Right atrium auricular region (tissue), 2 donors: ENCODE measurements at places on chromosomes 5 and 9.
A peak's percentile ranks its signal among the peaks of the same experiment; 100 is the strongest.

GRCh38 chr9:123686829-123687192 is 243.1 kb downstream of the DENND1A start:
- no peak overlapping the region for H3K4me3 ChIP-seq
- no peaks in the 10 kb centered on the region for H3K36me3 ChIP-seq
- no peak for DNase-seq
- no peaks in the 10 kb centered on the region for H3K27me3 ChIP-seq

DNA sequence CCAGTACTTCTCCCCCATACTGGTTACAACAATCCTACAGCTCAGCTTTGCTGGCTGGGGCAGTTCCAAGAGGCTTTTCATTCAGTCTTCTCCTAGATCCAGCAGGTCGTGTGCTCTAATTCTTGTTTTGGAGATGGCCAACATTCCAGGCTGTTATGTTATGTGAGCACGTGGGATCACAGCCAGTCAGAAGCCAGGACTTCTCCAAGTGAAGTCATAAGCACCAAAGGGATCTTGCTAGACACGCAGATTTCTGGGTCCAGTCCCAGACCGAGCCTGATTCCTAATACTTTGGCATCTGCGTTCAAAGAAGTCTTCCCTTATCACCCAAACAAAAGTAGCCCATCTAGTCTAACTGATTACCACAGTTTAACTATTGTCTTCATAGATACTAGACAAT is 1.4 kb upstream of the LARP1 start:
- H3K27me3 ChIP-seq: no peaks in the 10 kb centered on the region
- H3K4me3 ChIP-seq: no peak overlapping the region
- no peaks in the 10 kb centered on the region for H3K36me3 ChIP-seq
- peak; percentile 90 for DNase-seq
- peak overlapping the region; percentile 100 for H3K27ac ChIP-seq
- peaks cover 2% of the 10 kb centered on the region for H3K4me1 ChIP-seq

GRCh38 chr5:38410304-38410990 is 146.0 kb downstream of the LIFR start:
- H3K4me3 ChIP-seq: no peak overlapping the region
- DNase-seq: no peak
- H3K27ac ChIP-seq: no peak overlapping the region
- no peaks in the 10 kb centered on the region for H3K36me3 ChIP-seq
- H3K27me3 ChIP-seq: no peaks in the 10 kb centered on the region

GRCh38 chr5:10317825-10318682 is 10.4 kb upstream of the CMBL start:
- DNase-seq: no peak
- no peaks in the 10 kb centered on the region for H3K4me1 ChIP-seq
- H3K27me3 ChIP-seq: no peaks in the 10 kb centered on the region

GRCh38 chr5:124980163-124980941 is 233.9 kb upstream of the ZNF608 start:
- H3K36me3 ChIP-seq: no peaks in the 10 kb centered on the region
- no peak for DNase-seq
- no peak overlapping the region for H3K27ac ChIP-seq
- H3K4me3 ChIP-seq: no peak overlapping the region
- no peaks in the 10 kb centered on the region for H3K27me3 ChIP-seq
